Stimulated activated CD4-positive, alpha-beta T cell treated with anti-CD3 and anti-CD28 coated beads, Interleukin-1b, Interleukin-23, amount 100 ng/mL, for 1 hour (primary cell): ENCODE measurements at places on chromosomes 3 and 15.

DNA sequence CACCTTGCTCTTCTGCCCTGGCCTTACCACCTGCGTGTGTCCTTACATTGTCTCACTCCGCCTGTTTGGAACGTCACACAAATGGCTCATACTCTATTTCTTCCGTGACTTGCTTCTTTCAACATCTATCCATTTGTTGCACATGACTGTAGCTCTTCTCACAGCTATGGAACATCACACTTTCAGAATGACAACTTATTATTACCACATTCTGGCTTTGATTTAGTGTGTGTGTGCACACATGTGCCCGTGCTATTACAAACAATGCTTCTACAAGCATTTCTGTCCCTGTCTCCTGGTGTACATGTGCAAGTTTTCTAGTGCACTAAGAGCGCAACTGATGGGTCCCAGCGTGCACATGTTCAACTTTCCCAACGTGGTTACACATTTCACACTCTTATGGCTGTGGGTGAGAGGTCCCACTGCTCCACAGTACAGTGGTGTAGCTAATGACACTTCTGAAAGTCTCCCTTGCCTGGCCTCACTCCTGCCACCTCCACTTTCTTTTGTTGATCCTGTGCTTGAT is 37.8 kb downstream of the PTH1R start:
- DNase-seq, result no peak

DNA sequence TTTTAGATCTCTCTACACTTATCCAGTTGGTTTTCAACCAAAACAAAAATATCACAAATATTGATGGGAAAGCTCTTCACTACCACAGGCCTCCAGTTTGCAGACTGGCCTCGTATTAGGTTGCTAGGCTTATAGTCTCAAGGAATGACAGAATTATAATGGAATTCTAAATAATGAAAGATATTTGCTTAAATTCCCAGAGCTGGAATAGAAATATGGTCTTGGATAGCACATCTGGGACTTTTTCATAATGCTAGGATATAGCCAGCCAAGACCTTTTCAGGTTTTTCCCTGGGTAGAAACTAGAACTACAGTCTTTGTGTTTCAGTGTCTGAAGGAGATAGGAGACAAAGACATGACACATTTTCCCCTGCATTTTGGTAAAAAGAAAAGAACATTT is 121.9 kb upstream of the STAC start:
- DNase-seq, result no peak

DNA sequence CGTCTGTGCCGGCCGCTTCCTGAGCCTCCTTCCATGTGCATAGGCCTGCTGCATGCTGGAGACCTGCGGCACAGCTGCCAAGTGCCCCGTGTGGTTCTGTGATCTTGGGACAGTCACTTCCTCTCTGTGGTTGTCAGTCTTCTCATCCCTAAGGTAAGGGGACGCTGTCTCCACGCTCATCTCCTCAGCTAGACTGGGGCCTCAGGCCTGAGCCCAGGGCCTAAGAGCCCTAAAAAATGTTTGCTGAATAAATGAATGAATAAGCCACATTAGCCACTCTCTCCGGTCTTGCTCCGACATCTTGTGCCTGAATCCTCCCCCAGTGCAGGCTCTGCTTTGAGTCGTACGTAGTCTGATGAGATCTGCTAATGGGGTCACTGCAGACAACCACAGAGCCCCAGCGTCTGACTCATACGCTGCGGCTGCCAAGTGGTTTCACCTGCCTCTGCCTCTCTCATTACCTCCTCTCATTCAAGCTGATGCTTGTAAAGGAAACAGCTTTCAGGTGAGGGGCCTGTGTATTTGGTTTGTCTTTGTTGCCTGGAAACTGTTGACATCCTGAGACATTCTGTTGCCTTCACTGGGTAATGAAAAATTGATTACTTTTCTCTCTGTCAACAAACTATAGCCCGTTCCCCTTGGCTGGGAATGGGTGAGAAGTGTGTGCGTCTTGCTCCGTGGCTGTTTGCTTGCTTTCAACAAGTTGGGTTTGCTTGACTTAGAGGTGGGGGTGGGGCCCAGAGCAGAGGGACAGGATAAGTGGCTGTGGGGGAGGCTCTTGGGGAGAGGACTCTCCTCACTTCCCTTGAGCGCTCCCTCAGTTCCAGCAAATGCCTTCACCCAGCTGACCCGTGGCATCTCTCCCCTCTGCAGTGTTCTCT is 15.9 kb downstream of the RPLP1 start:
- peak; percentile 39 for DNase-seq

DNA sequence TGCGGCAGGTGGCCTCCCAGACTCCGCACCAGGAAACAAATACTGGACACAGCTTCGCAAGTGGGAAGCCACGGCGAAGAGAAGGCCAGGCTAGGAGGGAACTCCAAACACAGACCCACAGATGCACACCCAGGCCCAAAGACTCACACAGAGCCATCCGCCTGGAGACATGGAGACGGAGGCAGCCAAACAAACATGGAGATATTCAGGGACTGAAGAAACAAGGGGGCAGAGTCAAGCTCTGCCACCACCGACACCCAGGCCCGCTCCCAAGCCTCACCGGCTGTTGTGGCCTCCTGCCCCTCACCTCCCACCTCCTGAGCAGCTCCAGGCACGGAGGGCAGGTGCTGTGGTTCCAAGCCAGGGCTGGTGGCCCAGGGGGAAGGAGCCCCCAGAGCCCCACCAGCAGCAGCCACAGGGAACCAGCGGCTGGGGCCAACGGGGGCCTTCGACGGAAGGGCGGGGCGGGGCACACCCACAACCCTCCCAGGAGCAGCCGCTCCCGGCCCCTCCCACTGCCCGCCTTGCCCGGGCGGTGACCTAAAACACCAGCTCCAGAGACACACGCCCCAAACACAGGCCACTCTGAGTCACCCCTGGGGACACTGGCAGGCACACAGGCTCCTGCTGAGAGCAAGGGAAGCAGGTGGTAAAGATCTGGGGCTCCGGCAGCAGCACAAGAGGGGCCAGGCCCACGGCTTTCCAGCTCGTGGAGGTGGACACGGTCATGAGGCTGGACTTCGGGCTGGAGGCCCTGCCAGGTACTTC is 31.9 kb downstream of the TNK2 start:
- no peak for DNase-seq

DNA sequence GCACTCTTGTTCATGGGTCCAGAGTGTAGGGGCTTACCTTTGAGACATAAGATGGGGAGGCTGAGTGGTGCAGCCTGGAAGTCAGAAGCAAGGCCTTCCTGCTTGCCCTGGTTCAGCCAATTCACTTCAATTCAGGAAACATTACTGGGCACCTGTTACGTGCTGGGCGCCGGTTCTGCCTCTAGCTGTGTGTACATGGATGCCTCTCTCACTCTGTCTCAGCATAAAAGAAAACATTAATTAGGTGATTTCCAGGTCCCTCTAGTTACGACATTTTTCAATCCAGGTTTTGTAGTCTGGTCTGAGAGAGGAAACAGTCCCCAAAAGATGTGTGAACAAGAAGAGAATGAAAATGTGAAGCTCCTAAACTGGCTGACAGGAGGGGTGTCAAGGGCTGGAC is 1.2 kb downstream of the RTP1 start:
- no peak for DNase-seq

DNA sequence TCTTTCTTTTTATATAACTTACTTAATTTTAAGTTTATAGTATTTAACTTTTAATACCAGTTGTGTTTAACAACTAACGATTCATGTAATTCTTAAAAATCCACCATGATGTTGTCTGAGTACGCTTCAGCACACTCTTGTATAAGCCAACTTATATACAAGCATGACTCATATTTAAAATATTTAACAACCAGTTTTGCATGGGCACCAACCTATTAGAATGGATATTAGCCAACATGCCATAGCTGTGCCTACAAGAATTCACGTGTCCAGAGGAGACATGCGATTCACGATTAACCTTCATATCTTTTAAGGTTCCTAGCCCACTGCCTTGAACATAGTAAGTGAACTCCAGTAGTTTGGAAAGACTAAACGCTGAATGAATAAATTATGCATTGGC is 1023.2 kb downstream of the TBL1XR1 start:
- DNase-seq, result no peak

GRCh38 chr15:75051191-75051608 is 27.8 kb downstream of the PPCDC start:
- no peak for DNase-seq

- DNase-seq, result peak; percentile 27
Measured at GRCh38 chr3:185983495-185984141, 45.8 kb upstream of the TRA2B start.

GRCh38 chr3:100185847-100186246 is 71.5 kb upstream of the FILIP1L start:
- no peak for DNase-seq

- no peak for DNase-seq
Measured at GRCh38 chr15:66711260-66711659, 9.2 kb downstream of the SMAD6 start.

DNA sequence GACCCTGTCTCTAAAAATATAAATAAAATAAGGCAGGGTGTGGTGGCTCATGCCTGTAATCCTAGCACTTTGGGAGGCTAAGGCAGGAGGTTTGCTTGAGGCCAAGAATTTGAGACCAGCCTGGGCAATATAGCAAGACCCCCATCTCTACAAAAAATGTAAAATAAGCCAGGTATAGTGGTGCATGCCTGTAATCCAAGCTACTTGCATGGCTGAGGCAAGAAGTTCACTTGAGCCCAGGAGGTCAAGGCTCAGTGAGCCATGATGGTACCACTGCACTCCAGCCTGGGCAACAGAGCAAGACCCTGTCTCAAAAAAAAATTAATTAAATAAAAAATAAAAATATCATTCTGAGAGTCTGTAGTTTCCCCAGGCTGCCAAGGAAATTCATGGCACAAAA is 4.1 kb upstream of the JAGN1 start:
- no peak for DNase-seq
